ENCODE measurements at places on chromosomes 6 and 20. TPM values are rescaled to one million over a fixed set of nuclear protein-coding genes. Genes with fewer than 3 reads are reported as not detected.

The KHDC1L gene
- not detected for total RNA-seq

The PLCB4 gene
- total RNA-seq, result 6.9 TPM

The LPIN3 gene
- total RNA-seq, result 8.3 TPM

The EYA4 gene
- 0.65 TPM for total RNA-seq

The NHLRC1 gene
- total RNA-seq, result 2.6 TPM

Measured in smooth muscle cell of the pulmonary artery (primary cell).